NCI-H446 treated with DMSO at 0.1 percent for 48 hours (cell line): ENCODE measurements at places on chromosomes 1 and 21.

DNA sequence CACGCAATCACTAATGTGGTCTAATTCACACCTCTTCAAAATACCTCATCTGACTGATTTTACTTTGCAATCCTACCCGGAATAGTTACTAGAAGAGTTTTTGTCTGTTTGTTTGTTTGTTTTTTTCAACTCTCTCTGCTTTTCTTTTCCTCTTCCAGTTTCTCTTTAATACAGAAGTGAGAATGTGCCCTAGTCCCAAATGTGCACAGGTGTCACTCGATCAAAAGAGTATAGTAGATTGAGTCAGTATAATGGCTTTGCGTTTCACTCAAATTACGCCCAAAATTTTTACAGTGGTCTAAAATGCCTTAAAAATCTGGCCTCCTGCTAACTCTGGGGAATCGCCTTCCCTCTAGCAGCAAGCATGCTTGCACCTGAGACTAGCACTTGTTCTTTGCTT is 1536.8 kb downstream of the KCNT2 start:
- DNase-seq, result no peak

DNA sequence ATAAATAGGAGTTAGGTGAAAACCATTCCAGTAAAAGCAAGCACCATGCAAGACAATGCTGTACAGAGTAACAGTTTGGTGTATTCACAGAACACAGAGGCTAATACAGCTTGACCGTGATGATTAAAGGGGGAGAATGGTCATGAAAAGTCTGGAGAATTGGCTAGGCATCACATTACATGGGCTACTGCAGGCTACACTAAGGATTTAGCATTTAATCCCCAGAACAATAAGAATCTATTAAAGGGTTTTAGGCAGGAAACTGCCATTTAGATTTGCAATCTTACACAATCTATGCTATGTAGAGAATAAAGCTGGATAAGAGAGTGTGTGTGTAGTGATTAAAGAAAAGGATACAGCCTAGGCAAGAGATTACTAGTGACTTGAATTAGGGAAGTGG is 30.6 kb downstream of the HFM1 start:
- no peak for DNase-seq

DNA sequence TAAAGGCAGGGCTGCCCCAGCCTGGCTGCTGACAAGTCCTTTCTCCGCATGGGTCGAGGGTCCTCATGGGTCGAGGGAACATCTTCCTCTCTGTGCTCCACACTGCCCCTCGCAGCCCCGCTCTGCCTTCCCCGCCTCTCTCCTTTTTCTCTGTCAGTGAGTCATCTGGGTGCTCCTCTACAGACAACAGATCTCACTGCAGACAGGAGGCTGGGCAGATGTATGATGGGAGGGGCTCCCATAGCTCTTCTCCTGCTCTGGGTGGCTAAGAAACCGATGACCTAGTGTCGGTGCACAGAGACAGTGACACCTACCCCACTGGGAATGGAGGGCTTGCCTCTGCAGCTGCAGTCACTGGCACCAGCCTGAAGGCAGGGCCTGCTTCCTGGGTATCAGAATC is 5.5 kb downstream of the KCNA10 start:
- no peak for DNase-seq

DNA sequence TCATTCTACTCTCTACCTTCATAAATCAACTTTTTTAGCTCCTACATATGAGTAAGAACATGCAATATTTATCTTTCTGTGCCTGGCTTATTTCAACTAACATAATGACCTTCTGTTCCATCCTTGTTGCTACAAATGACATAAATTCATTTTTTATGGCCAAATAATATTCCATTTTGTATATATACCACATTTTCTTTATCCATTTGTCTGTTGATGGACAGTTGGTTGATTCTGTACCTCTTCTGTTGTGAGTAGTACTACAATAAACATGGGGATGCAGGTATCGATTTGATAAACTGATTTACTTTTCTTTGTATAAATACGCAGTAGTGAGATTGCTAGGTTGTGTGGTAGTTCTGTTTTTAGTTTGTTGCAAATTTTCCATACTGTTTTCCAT is 279.5 kb upstream of the NFIA start:
- DNase-seq, result no peak

DNA sequence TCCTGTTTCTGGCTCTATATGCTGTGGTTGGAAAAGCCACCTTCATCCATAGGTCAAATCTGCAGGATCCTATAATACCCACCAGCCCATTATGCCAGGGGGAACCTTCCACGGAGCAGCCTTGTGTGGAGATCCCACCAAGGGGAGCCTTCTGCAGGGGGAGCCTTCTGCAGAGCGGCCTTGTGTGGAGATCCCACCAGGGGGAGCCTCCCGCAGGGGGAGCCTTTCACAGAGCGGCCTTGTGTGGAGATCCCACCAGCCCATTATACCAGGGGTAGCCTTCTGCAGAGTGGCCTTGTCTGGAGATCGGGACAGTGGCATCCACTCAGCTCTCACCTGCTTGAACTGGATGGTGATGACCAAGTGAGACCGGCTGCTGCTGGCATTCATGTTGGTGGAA is 85.3 kb downstream of the SCCPDH start:
- no peak for DNase-seq

- DNase-seq, result no peak
Observed at GRCh38 chr1:30673395-30673794, 50.0 kb downstream of the MATN1 start.

DNA sequence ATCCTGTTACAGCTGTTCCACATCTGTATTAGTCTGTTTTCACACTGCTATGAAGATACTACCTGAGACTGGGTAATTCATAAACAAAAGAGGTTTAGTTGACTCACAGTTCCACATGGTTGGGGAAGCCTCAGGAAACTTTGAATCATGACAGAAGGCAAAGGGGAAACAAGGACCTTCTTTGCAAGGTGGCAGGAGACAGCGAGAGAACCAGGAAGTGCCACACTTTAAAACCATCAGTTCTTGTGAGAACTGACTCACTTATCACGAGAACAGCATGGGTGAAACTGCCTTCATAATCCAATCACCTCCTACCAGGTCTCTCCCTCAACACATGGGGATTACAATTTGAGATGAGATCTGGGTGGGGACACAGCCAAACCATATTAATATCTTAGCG is 110.3 kb upstream of the TRABD2B start:
- DNase-seq, result no peak

- DNase-seq, result peak; percentile 34
Observed at GRCh38 chr1:110412576-110412975, 5.1 kb upstream of the LAMTOR5 start.

DNA sequence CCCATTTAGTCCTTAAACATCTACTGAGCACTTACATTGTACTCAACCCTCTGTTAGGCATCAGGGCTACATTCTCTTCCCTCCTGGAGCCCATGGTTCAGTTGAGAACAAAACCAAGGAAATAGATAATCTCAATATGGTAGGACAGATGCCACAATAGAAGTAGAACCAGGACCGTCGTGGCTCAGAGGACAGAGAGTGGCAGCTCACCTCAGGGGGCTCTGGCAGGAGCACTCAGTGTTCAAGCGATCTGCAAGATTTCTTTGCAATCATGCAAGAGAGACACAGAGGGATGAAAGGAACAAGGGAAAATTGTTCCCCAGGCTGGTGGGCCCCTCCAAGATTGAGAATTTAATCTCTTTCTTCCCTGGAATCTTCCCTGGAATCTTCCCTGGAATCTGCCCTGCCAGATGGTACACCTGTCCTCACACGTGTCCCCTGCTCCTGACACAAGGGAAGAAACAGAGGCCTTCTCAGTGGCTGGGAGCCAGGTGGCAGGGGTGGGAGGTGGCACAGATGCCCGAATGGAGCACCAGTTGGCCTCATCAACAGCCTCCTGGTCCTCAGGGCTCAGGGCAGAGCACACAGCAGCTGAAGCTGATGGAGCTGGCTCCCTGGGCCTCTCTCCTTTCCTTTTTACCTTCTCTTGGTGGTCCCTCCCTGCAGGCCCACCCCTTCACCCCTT is 135.4 kb downstream of the PLXNA2 start:
- no peak for DNase-seq
